ENCODE measurements at places on chromosomes 7 and 10.
A peak's percentile ranks its signal among the peaks of the same experiment; 100 is the strongest.

GRCh38 chr7:19235680-19236079 is 90.5 kb upstream of the FERD3L start:
- no peak for DNase-seq

- DNase-seq: no peak
These were observed 58.7 kb downstream of the CABCOCO1 start for GRCh38 chr10:61721431-61721830.

GRCh38 chr10:122995936-122996335 is 12.7 kb downstream of the IKZF5 start:
- no peak for DNase-seq

DNA sequence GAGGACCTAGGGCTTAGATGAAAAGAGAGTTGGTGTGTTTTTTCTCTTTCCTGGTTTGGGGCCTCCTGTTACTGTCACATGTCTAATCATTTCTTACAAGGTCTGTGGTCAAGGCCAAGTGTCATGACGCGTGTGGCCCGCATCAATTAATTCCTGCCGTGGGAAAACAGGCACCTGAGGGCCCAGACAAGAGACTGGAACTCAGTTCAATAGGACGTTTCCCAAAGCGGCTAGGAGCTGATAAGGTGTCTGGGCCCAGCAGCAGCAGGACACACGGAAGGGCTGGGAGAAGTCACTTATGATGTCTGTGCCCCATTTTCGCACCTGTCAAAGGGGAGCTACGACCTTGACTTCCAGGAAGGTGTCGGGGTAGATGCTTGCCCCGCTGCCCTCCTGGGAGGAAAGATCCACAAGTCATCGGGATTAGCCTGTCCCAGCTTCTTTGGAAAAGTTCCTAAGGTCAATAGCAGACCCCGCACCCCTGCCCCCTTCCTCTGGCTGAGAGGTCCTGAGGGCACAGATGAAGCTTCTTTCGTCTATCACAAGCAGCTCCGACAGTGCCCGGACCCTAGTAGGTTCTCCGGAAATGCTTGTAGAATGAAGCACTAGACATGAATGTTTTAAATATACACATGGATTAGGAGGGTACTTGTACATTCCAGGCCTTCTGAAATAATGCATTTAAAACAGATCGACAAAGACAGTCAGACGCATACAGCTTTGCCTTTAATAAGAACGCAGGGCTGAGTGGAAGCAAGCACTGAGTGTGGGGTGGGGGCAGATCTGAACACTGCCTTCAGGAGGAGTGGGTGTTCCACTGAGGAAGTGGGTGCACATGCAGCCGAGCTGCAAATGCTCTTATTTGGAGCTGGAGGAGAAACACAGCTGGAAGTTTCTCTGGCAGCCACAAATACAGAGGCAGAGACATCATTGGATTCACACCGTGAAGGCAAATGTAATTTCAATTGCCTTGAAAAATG is 237.5 kb upstream of the GRB10 start:
- no peak for DNase-seq

DNA sequence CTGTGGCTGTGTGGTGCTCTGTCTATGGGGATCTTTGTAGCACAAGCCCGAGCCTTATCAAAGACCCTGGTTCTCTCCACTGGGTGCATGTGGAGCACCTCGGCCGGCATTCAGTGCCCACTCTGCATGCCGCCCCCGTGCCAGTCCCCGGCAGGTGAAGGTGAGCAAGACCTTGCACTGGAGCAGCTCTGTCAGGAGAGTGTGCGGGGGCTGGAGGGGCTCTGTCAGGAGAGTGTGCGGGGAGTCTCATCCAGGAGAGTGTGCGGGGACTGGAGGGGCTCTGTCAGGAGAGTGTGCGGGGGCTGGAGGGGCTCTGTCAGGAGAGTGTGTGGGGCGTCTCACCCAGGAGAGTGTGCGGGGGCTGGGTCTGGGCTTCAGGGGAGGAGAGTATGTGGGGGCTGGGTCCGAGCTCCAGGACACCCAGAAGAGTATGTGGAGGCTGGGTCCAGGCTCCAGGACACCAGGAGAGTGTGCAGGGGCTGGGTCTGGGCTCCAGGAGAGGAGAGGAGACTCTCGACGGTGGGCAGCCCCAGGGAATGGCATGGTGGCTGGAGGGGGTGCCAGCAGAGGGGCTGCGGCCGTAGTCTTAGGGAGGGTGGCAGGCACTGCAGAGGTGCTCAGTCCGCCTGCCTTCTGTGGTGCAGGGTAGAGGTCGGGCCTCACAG is 40.8 kb downstream of the INPP5A start:
- DNase-seq: no peak

DNA sequence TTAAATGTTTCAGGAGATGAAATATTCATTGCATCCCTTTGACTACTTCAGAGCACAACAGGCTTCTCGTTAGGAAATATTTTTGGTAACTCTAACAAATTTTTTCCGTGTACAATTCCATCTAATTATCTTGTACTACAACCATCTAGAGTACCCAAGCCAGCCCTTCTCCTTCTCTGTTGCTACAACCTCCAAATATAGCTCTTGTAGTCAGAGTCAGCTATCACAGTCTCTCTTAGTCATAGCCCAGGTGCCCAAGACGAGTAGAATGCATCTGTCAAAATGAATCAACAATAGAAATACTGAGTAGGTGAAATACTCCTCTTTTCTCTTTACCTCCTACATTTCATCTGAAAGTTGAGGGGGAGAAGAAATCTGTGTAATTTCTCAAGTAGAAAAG is 74.0 kb downstream of the INHBA start:
- peak; percentile 32 for DNase-seq

- peak; percentile 35 for DNase-seq
These were observed 131.6 kb upstream of the TMEM72 start for GRCh38 chr10:44779511-44779910.

DNA sequence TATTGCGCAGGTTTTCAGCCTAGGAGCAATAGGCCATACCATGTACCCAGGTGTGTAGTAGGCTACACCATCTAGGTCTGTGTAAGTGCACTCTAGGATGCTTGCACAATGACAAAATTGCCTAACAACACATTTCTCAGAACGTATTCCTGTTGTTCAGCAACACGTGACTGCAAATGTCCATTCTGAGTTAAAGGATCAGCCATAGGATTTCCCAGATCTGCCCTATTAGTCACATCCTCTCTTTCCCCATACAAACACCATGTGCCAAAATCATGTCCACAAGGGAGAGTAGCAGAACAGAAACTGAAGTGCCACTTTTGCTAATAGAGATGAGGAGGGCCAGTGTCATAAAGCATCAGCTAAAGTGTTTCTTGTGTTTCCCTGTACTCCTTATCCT is 42.6 kb upstream of the AMPH start:
- DNase-seq: no peak

GRCh38 chr7:151506901-151507382 is 12.8 kb downstream of the RHEB start:
- peak; percentile 53 for DNase-seq

DNA sequence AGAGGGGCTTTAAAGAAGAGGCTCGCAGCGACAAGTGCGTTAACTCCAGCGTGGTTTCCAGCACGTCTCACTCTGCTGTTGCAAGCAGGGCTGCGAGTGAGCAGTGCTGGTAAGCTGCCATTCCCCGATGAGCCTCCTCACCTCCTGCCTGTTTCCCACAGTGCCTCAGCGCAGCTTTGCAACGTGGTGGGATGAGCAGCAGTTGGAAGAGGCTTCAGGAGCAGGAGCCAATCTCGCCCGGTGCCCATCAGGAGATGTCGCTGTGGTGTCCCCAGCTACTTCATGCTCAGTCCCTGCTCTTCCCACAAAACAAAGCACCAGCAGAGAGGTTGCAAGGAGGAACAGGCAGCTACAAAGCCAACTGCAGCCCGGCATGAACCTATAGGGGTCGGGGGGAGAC is 2.4 kb upstream of the ADARB2 start:
- peak; percentile 81 for DNase-seq

- no peak for DNase-seq
These were observed 21.4 kb downstream of the HKDC1 start for GRCh38 chr10:69241575-69241974.

- no peak for DNase-seq
These were observed 17.6 kb upstream of the PFKFB3 start for GRCh38 chr10:6185039-6185716.

DNA sequence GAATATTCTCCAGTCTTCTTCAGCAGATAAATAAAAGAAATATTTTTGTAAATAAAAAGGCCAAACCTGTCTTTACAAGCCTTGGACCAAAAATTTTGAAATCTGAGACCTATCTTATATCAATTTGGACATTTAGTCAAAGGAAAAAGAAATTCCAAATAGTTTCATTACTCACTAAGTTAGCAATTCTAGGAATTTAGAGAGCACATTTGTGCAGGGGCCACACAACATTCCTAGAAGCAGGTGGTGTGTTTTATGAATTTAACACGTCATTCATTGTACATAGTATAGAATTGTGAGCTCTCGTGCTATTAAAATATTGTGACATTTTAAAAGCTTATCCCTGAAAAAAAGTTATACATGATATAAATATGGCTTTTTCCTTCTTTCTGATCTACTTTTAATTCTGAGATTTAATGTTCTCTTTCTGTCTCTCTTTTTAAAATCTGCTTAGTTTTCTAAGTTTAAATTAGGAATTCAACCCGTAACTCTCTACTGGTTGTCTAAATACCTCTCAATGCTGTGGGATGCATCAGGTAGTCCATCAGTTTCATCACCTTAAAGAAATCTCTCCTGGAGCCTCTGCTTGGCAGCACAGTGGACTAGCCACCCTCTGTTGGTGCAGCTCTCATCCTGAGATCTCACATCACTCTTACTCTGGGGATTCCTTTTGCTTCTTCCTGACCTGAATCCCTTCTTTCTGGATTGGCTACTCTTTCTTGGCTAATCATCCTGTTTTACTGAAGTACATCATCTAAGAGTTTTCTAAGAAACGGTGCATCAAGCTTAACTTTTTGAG is 124.5 kb downstream of the SEMA3E start:
- no peak for DNase-seq

- DNase-seq: peak; percentile 79
These were observed 149.5 kb downstream of the ARID5B start for GRCh38 chr10:62050893-62051433.

DNA sequence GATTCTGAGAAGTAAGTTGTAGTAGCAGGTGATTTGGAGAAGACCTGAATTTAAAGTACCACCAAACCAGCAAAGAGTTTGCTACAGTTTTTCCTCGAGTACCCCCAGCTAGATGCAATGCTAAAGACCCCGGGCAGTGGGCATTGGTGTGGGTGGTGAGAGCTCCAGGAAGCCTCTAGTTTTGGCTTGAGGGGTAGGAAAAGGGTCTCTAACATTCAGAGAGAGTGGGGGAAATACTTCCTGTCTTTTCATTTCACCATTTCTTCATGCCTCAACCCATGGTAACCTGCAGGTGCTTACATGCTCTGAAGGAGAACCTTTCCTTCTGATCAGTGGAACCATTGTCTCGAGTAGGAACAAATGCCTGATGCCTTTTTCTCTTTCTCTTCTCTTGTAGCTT is 352.2 kb downstream of the CALN1 start:
- no peak for DNase-seq

DNA sequence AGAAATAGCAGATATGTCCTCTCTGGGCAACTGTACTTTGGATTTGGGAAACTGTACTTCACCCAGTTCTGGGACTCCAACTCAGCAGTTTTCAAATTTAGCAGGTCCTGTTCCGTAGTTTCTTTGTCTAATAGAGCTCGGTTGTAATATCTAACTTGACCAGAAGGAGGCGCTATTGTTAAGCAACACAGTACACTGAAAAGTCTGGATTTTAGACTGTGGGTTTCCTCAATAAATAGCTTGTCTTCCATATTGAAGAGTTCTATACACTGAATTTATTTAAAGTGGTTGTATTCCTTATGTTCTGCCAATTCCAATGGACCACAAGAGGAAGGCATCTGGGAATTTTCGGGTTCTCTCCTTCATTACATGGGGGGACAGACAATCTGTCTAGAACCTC is 39.8 kb downstream of the ELFN1 start:
- DNase-seq: no peak

- DNase-seq: no peak
These were observed 20.1 kb downstream of the UPP1 start for GRCh38 chr7:48108959-48109847.

- no peak for DNase-seq
These were observed 112.3 kb downstream of the CFTR start for GRCh38 chr7:117592011-117592635.

GRCh38 chr10:44506386-44506785 is 121.5 kb upstream of the CXCL12 start:
- DNase-seq: no peak
